ENCODE measurements at places on chromosomes 16 and 17.

- DNase-seq = no peak
These were observed 18.3 kb downstream of the IL4R start for GRCh38 chr16:27332105-27332504.

GRCh38 chr17:81858170-81858966 lies 2.0 kb downstream of the P4HB start:
- no peak for DNase-seq

DNA sequence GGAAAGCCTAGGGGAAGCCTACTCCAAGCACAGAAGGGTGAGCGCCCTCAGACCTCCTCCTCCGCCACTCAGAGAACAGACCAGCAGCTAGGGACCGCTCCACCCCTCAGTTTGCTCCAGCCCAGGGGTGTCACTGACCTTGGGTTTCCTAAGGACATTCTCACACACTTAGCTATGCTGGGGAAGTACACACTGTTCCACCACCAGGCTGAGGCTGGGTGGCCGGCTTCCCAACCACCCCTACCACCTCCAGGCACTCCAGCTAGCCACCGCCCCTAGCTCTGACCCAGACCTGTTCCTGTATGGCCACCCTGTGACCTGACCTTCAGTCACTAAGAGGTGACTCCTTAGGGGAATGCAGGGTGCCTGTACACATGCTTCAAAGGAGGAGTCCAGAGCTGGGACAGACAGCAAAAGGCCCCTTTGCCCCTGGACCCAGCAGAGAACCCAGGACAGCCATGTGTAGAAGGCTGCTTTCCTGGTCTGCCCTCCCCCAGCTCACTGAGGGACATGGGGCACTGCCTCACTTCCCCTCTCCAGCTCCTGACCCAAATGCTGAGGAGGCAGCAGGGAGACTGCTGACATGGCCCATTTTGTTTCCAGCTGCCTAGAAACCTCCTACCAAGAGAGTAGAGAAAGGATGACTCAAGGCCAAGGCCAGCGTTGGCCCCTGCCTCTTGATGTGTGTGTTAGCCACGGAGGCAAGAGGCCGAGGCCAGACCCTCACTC lies 6.7 kb downstream of the HSPB9 start:
- no peak for DNase-seq

DNA sequence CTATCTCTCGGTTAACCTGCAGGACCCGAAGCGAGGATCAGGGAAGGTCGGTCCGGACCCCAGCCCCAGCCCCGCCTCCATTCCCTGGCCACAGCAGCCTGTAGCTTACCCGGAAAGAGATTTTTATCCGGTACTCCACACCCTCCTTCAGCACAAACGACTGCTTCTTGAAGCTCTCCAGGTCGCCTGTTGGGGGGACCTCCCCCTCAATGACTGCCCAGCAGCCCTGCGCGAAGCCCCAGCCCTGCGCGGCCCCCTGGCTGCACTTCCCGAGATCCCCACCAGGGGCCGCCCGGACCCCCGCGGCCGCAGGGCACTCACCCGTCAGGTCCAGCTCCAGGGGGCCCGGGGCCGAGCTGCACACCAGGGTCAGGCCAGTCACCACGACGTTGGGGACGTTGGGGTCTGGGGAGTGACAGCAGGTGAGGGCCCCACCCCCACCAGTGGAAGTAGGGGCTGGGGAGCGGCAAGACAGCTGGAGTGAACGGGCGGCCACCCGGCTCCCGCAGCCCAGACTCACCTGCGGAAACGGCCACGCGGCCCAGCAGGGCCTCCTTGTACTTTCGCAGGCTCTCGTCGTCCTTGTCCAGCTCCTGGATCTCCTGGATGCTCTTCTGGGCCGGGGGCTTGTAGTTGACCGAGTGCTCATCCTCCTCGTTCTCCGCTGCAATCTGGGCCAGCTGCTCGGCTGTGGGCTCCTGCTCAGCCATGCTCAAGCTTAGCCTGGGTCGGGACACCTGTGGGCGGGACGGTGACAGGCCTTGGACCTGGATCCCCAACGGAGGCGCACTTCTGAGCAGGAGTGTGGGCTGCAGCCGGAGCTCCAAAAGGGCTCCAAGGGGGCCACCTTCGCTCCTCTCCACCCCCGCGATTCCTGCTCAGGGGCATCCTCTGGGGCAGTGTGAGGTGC lies 1.7 kb downstream of the ARHGDIA start:
- peak; percentile 33 for DNase-seq

DNA sequence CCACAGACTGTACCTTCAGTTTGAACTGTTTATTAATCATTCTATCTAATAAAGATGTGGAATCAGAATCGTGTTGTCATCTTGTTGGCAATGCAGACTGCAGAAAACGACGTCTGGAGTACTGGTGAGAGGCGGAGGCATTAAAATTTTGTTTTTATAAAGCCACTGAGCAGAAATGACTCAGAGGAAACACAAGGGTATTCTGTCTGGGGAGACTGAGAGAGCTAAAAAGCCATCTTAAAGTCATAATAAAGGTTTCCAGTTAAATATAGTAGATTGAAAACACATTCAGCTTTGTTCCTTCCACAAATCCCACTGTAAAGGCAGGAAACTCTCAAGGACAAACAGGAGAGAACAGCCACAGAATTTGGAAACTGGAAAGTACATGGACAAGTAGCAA lies 74.2 kb downstream of the CPPED1 start:
- DNase-seq = no peak

DNA sequence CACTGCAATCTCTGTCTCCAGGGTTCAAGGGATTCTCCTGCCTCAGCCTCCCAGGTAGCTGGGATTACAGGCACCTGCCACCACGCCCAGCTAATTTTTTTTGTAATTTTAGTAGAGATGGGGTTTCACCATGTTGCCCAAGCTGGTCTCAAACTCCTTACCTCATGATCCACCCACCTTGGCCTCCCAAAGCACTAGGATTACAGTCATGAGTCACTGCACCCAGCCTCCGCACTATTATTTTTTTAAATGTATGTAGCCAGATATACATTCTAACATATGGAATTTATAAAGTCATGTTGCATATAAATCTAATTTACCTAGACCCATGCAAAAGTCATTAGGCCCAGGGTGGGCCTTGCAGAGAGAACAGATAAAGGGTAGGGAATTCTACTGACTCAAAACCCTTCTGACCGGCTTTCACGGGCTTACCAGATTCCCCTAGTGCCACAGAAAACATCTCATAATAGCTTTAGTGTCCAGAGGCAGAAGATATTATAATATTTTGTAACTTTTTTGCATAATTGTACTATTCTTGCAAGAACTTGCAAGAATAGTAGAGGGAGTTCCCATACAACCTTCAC lies 20.5 kb upstream of the HELZ start:
- no peak for DNase-seq

- no peak for DNase-seq
These were observed 50.0 kb downstream of the CYB5B start for GRCh38 chr16:69474408-69474807.

- DNase-seq = no peak
These were observed 2.6 kb downstream of the CDH5 start for GRCh38 chr16:66369055-66369592.

DNA sequence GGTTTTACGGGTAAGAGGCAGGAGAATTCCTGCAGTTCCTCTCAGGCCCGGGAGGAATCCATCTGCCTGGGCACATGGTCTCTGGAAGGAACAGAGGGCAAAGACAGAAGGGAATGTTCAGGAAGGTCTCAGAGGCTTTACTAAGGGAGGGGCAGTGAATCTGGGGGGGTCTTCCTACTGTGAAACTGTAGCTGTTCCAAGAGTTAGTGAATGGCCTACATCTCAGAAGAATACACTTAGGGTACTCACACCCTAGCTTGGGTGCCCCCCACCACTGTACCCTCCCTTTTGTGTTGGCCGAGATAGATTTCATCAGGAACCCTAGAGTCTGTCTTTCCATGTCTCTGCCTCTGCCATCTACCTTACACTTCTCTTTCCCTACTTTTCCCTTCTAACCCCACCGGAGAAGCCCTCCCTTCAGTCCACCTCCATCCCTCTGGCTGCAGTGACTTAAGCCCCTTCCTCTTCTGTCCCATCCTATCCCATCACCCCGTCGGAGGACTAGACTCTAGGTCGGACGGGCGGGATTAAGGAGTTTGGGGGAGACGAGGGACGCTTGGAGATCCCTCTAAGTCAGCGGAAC lies 316 bp downstream of the DLG4 start:
- DNase-seq = no peak

DNA sequence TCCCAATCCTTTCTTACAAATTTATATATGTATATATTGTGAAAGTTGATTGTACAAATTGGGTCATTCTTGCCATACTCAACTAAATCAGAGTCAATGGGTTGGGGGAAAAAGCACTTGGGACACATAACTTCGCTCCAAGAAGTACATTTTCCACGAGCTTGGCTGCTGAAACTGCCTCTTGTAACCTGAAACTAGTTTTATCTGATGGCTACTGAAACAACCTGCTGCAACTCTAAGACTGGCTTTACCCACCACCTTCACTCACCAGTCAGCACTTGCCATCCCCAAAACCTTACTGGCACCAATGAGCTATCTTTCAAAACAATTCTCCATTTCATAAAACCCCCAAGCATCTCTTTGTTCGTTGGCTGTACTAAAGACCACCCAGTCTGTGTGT lies 14.5 kb upstream of the MYCBPAP start:
- no peak for DNase-seq

- DNase-seq = no peak
These were observed 309.0 kb downstream of the CDH13 start for GRCh38 chr16:82935766-82936165.

DNA sequence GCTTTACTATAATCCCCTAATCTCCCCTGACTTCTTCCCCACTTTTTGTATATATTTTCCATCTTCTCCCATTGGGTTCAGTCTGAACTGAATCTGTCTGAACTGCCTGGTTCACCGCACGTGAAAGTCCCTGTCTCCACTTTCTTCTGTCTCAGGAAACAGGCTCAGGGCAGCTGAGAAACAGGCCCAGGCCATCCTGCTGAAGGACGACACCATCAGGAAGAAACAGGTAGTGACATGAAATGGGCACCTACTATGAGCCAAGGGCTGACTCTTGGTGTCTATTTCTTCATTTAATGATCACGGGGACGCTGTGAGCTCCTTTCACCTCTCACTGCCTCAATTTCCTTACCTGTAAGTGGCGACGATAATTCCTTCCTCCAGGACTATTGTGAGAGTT lies 90.5 kb upstream of the HSBP1 start:
- DNase-seq = no peak

DNA sequence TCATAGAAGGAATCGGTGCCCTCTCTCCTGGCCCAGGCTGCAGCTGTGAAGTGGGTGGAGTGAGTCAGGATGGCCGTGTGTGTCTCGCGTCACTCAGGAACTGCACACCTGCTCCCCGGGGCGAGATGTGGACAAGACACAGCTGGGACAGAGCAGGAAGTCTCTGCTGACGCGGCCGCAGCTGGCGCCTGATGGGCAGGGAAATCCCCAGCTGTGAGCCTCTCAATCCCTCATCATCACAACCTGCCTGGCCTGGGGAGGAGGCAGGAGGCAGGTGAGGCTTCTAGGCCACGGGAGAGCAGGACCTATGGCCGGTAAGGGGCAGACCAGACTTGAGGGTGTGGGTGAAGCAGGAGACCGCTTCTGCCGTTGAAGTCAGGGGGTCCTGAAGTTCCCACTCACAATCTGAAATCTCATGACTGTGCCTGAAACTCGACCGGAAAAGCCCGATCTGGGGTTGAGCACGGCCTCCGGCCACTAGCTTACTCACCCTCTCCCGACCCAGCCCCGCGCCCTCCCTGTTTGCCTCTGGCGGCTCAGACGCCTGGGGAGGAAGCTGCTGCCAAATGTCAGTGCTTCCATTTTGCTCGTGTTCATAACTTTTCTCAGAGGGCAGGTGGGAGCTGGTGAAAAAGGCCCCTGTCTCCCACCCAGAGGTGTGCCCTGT lies 1.1 kb upstream of the TRPV3 start:
- DNase-seq = peak; percentile 48

DNA sequence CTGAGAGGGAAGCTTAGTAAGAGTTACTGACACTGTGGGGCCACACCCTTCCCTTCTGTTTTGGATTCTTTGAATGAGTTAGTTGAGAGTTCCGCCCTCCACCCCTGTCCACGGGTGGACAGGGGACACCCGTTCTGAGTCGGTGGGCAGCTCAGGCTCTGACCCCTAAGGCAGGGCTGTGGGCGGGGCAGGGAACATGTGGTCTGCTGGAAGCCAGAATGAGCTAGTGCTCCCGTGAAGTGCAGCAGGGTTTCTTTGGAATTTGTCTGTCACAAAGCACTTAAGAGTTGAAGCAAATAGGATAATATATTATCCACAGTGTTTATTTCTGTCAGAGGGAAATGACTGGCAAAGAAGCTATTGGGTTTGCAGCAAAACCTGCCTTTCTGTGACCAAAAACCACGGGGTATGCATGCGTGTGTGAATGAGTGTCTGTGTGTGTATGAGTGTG lies 90.1 kb downstream of the CLEC16A start:
- DNase-seq = no peak

- no peak for DNase-seq
These were observed 43.2 kb upstream of the PABPN1L start for GRCh38 chr16:88909431-88910210.

- DNase-seq = no peak
These were observed 2.3 kb upstream of the TPPP3 start for GRCh38 chr16:67395458-67396158.

DNA sequence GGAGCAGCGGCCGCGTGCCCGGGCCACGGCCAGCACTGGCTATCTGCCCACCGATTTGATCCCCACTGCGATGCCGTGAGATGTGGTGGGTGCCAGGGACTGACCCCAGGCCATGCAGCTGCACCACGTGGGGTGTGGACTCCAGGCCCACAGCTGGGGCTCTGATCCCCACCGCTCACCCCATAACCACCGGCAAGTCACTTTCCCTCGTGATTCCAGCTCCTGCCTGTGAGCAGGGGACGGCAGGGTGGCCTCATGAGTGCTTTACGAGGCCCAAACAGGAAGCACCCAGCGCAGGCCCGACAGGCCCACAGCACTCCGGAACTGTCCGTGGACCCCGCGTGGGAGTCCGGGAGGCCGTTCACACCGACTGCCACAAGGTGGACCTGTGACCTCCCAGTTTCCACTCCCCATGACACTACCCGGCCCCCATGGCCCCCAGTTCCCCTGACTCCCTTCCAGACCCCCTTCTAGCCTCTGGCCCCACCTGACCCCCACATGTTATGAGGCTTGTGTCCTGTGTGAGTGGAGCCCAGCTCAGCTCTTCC lies 616 bp downstream of the PTX4 start:
- DNase-seq = no peak

DNA sequence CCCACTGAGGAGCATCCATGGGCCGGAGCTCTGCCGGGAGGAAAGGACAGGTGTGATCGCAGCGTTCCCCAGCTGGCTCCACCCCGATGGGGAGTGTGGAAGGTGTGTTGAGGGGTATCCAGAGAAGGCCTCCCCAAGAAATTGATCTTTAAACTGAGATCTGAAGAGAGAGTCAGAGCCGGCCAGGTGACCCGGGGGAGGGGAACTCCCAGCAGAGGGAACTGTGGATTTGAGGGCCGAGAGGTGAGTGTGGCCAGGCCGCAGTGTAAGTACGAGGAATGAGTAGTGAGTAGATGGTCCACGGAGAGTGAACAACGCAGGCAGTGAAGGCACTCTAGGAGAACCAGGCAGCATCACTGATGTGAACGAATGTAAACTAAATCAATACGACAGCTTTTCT lies 80.2 kb downstream of the RPTOR start:
- DNase-seq = no peak

- no peak for DNase-seq
These were observed 64.0 kb downstream of the SOX9 start for GRCh38 chr17:72184805-72185204.

GRCh38 chr16:10935226-10935915 lies 6.9 kb downstream of the DEXI start:
- DNase-seq = no peak

- no peak for DNase-seq
These were observed 31.0 kb downstream of the VPS53 start for GRCh38 chr17:683499-684254.

- DNase-seq = no peak
These were observed 100.2 kb downstream of the CMIP start for GRCh38 chr16:81544700-81545271.

All from stomach (tissue), 19 donors.